ENCODE measurements at places on chromosomes 12 and 14. TPM values are rescaled to one million over a fixed set of nuclear protein-coding genes. Genes with fewer than 3 reads are reported as not detected.

RIMBP2 gene
- not detected for total RNA-seq

MARK3 gene
- 81.7 TPM for total RNA-seq

FLVCR2 gene
- 0.67 TPM for total RNA-seq

NGDN gene
- total RNA-seq, result 74.1 TPM

IGFBP6 gene
- 1.9 TPM for total RNA-seq

RFX4 gene
- total RNA-seq, result not detected

LRFN5 gene
- total RNA-seq, result not detected

MYO1H gene
- not detected for total RNA-seq

KIF26A gene
- total RNA-seq, result 0.32 TPM

KRT74 gene
- total RNA-seq, result not detected

SALL2 gene
- total RNA-seq, result 3.1 TPM

JDP2 gene
- total RNA-seq, result 0.93 TPM

KLRC2 gene
- total RNA-seq, result 6.3 TPM

SMIM41 gene
- total RNA-seq, result not detected

ACSM4 gene
- total RNA-seq, result not detected

FGF6 gene
- not detected for total RNA-seq

CLEC12A gene
- total RNA-seq, result not detected

ABHD12B gene
- not detected for total RNA-seq

OLR1 gene
- not detected for total RNA-seq

PIK3C2G gene
- not detected for total RNA-seq

NAP1L1 gene
- total RNA-seq, result 938 TPM

APOF gene
- not detected for total RNA-seq

PRR4 gene
- 0.80 TPM for total RNA-seq

PLA2G1B gene
- total RNA-seq, result not detected

CACNA1C gene
- total RNA-seq, result 0.04 TPM

PCED1B gene
- total RNA-seq, result 86.5 TPM

POLE2 gene
- 44.4 TPM for total RNA-seq

GLT1D1 gene
- total RNA-seq, result 0.48 TPM

CD27 gene
- total RNA-seq, result 134 TPM

GPR65 gene
- 16.8 TPM for total RNA-seq

LAG3 gene
- total RNA-seq, result 324 TPM

DCAF4 gene
- total RNA-seq, result 24.0 TPM

PFDN5 gene
- total RNA-seq, result 338 TPM

PAX9 gene
- not detected for total RNA-seq

PTGDR gene
- total RNA-seq, result 0.74 TPM

OAS2 gene
- total RNA-seq, result 51.9 TPM

ZNF385A gene
- total RNA-seq, result 0.63 TPM

PTPRB gene
- total RNA-seq, result not detected

YY1 gene
- total RNA-seq, result 109 TPM

PAN2 gene
- total RNA-seq, result 25.5 TPM

KRT72 gene
- total RNA-seq, result not detected

CFAP73 gene
- 0.38 TPM for total RNA-seq

GPRC5A gene
- total RNA-seq, result not detected

MYH6 gene
- total RNA-seq, result not detected
